ENCODE measurements at places on chromosomes 4 and X.

DNA sequence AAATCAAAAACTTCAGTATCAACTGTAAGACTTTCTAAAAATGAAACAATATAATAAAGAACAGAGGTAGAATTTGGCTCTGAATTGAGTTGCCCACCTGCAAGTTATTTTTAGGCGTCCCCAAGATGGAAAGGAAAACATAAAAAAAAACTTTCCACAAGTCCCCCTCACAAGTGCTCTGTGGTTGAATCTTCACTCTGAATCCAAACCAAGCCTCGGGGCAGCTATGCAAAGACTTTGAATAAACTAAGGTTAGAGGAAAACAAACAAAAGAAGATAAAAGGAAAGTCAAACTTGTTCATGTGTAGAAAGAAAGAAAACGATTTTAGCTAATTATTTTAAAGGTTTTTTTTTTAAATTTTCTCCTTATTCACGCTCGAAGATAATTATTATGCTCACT lies 372.4 kb upstream of the SLIT2 start:
- no peak for DNase-seq

- DNase-seq = no peak
Measured at GRCh38 chrX:69896046-69896445, 153.7 kb downstream of the AWAT2 start.

DNA sequence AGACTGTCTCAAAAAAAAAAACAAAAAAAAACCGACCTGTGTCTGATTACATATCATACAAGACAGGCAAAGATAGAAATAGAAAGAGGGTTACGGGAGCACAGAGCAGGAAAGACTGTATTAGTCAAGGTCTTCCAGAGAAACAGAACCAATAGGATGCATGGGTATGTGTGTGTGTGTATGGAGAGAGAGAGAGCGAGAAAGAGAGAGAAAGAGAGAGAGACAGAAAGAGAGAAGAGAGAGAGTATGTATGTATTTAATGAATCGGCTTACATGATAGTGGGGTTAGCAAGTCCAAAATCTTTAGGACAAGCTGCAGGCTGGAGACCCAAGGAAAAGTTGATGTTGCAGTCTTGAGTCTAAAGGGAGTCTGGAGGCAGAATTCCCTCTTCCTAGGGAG lies 7.5 kb upstream of the DDX3X start:
- DNase-seq = no peak

DNA sequence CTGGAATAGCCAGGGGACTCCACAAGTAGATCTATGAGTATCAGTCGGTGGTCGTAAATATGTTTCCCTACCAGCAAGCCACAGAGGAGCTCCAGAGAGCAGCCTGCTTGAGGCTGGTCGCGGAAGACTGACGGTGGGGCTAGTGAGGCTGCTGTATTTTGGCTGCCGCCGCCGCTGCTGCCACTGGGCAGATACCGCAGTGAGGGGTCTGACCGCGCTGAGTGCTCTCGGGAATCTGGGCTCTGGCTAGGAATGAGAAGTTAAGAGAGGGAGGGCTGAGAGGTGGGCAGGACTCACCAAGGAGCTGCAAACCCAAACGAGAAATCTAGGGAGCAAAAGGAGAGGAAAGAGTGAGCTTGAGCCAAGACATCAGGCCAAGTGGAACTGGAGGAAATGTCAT lies at the start of gene EXOC1L:
Gene EXOC1L (plus strand): TSS at position 157 of the 400 bp plus-strand sequence. CDS start 237 bp downstream, at position 394.
- no peak for DNase-seq

DNA sequence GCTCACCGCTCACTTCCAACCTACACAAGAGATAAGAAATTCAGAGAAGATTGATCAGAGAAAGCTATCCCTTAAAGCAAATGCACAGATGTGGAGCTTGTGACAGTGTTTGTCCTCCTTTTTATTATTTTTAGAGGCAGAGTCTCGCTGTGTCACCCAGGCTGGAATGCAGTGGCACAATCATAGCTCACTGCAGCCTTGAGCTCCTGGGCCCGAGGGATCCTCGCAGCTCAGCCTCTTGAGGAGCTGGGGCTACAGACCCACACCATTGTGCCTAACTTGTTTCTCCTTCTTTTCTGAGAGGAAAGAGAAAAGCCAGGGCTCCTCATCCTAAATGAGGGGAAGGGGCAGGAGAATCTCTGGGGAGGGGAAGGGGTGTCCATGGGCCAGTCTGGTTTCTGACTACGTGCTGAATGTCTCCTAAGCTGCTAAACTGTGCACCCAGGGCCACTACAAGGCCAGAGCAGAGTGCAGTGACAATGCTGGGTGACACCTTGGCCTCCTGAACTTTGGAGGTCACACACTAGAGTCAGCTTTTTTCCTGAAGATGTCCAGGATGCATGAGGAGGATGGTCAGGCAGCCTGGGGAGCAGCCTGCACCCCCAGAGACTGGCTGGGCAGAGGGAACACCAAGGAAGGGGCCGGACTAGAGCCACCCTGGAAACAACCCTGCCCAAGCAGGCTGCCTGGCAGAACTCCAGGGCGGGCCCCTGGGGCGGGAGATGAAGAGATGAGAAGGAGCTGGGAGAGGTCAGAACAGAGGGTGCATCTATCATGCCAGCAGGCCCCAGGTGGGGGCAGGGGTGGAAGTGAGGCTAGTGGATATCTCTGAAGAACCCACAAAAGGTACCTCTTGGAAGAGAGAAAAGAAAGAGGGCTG lies 55.5 kb upstream of the PROM1 start:
- no peak for DNase-seq

GRCh38 chrX:24125028-24125612 lies 24.4 kb upstream of the ZFX start:
- DNase-seq = no peak

DNA sequence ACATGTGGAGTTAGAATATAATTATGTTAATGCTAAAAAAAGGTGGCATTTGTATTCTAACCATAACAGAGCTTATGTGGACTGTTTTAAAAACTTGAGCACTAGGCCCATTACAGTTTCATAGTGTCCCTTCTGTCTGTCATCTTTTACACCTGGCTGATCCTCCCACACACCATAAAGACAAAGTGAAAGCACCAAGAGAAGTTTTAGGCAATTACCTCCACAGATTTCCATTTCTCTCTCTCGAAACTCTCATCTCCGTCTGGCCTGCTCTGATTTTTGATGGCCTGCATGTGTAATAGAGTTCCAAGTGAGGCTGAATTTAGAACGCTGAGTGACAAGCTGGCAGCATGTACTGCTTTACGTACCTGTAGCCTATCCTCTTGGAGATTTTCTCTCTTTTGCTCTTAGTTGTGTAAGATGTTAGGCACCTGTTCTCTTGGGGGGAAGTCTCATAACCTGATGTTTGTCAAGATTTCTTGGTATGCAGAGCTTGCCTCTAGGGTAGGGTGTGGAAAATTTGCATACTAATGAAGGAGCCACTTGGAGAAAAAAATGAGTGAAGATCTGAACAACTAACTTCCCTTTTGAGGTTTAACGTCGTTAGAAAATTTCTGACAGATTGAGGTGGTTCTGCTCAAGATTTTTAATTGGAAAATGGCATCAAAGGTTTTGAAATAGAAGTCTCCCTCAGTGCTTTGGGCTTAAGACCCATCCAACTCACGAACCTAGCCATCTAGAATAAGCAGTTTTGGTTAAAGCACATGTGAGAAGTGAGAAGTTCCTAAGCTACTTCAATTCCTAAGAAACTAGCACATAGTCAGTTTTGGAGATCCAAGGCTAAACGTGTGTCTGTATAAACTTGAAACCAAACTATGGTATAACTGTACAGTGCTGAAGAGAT lies 57.6 kb upstream of the RAP1GDS1 start:
- DNase-seq = no peak

DNA sequence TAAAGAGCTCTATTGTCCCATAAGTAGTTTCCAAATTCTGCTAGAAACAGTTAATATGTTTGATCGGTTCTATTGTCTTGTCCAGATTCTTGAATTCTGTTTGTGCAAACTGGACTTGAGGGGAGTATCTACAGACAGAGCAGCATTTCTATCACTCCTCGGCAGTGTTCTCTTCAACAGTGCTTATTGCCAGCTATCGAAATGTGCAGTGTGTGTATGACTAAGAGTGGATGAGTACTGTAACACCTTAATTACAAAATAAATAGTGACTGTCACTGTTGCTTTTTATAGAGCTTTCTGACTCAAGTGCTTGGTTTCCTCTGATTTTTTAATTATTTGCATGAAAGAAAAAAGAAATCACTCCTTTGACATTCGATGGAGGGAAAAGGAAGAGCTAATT lies 274.6 kb downstream of the RPA4 start:
- no peak for DNase-seq

DNA sequence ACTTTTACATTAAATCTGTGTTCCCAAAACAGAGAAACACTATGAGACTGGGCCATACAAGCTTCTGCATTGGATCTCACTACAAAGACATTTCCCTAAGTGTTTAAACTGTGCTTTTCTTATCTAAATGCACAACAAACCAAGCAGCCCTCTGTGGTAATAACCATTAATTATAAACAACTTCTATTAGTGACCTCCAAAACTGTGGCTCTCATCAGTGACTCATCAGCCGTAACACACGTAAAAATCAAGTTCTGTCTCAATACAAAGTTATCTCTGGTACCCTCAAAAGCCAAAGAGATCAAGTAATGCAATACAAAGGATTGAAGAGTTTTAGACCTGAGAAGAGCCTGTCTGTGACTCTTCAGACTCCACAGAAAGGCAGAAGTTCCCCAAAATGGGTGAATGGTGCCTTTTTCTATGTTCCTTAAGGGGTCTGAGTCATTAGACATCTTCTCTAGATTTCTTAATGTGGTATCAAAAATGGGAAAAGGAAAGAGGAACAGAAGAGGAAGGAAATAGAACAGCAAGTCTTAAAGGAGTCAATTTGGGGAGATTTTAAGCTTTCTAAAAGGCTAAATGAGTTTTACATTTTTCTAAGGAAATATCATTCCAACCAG lies 189.8 kb upstream of the PPP1R2C start:
- DNase-seq = no peak

DNA sequence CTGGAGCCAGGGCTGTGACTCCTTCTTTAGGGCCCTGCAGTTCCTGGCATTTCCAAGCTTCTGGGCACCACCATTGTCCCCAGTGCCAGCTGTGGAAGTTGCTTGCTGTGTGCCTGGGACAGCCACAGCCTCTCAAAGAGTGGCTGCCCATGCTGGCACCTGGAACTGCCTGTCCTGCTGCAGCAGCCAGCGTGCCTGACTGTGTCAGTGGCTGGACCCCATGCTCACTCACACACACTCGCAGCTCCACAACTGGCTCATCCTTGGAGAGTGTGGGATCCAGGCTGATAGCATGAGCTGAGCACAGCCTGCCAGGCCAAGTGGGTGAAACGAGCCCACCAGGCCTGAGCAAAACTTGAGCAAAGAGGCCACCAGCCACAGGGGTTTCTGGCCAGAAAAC lies 1107.6 kb downstream of the C4orf33 start:
- DNase-seq = no peak

GRCh38 chrX:30791296-30792278 lies 97.5 kb downstream of the TAB3 start:
- peak; percentile 58 for DNase-seq

GRCh38 chr4:168573870-168574269 lies 77.0 kb downstream of the PALLD start:
- no peak for DNase-seq

GRCh38 chr4:136457004-136457403 lies 1075.3 kb downstream of the PCDH18 start:
- DNase-seq = no peak

GRCh38 chrX:24550166-24550565 lies 85.1 kb downstream of the PDK3 start:
- DNase-seq = no peak

DNA sequence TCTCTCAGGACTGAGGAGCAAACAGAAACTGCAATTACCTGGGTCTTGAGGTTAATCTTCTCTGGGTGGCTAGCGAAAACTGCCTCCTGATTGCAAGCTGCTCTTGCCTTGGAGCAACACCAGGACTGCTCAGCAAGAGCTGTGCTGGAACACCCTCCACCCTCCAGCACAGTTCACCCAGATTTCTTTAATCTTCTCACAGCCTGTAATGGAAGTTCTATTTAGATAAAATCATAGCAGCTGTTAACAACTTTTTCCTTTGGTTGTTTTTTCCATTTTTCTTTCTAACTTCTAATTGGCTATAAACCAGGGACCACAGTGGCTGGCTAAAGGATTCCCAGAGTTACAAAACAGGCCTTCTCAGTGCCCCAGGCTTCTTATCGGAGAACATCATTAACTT lies 36.3 kb downstream of the OPHN1 start:
- DNase-seq = no peak

- no peak for DNase-seq
Measured at GRCh38 chr4:151013491-151013890, 1.6 kb downstream of the LRBA start.
